ENCODE measurements at places on chromosomes 2 and 18.

GRCh38 chr2:239461291-239462190 is 60.7 kb upstream of the HDAC4 start:
- DNase-seq = no peak

GRCh38 chr2:184270660-184271059 is 327.7 kb upstream of the ZNF804A start:
- DNase-seq = no peak

DNA sequence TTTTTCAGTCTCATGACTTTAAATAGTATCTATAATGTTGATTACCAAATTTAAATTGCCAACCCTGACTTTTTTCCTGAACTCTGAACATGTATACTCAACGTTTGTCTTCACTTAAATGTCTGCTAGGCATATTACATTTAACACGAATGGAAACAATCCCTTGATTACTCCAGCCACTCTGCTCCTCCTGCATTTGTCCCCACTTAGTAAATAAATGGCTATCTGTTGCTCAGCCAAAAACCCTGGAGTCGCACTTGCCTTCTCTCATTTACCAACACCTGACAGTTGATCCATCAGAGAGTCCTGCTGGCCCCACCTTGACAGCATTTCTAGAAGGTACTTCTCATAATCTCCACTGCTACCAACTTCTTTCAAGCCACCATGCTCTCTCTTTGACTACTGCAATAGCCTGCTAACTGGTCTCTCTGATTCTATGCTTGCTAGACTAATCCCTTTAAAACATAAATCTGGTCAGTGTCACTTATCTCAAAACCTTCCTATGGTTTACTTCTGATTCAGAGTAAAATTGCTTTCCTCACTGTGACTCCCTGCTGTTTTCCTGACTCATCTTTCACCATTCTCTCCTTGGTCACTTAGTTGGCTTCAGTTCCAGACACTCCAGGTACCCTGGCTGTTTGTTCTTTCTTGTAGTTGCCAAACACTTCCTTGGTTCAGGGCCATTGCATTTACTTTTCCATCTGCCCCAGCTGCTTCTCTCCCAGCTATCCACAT is 31.9 kb downstream of the SPAG16 start:
- no peak for DNase-seq

- no peak for DNase-seq
Measured at GRCh38 chr2:157345647-157346389, 20.2 kb upstream of the ERMN start.

- peak; percentile 71 for DNase-seq
Measured at GRCh38 chr2:148021059-148021861, at the start of gene MBD5. MBD5 (plus strand) TSS chr2:148021091.

DNA sequence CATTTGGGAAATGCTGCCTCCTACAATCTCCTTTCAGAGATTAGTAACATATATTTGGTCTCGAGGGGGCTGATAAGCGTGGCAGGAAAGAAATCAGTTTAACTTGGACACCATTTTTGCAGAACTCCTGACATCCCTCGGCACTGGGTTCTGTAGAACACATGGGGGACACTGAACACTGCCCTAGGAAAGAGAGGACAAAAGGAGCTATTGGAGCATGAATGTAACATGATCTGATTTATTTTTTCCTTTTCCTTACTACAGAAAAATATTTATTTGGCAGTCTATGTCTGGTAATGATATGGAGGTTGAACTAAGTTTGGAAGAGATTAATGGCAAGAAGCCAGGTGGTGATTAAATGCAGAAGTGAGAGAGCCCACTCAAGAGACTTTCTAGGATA is 153.8 kb downstream of the AFF3 start:
- no peak for DNase-seq

- no peak for DNase-seq
Measured at GRCh38 chr2:6993936-6994335, 76.7 kb downstream of the RNF144A start.

DNA sequence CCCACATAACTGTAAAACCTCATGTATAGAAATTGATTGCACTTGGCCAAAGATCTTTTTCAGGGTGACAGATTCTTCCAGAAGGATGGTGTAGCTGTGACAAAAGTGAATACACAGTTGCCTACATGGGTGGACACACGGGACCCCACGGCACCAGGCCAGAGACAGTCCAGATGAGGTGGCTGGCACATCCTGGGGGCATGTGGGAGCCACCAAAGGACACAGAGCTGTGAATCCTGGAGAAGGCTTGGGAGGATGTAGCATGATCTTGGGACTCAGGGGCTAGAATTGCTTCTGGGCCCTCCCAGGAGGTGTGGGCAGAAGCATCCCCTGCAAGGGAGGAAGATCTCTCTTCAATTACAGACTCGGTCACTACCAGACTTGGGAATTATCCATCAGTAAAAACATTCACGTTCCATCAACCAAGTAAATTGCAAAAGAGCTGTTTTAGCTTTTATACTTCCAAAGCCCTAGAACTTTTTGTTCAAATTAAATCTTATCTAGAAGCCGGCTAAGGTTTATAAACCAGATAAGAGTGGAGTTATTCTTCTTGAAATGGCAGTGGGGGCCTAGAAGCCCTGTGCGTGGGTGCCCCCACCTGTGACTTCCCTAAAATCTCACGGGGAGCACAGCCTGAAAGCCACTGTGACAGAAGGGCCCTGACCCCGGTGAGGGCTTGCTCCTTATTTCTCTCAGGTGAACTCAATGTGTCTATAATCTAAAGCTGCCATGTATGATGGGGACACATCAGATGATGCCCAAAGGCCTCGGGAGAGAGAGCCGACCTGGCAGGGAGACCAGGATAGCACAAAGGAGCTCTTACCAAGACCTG is 81.7 kb downstream of the SEPTIN10 start:
- no peak for DNase-seq

DNA sequence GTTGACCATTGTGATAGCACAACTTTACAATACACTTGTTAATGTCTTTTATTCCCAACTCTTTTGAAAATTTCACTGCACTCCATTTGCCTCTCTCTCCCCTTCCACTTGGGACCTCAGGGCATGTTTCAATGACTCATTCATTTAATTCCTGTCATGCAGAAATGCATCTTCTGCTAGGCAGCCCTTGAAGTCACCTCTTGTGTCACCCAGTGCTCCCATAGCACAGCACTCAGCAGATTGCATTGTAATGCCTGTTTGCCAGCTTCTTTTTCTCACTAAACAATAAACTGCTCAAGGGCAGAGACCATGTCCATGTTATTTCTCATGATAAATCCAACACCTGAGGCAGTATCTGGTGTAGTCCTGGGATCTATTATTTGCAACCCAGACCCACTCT is 85.9 kb upstream of the ACSL3 start:
- DNase-seq = no peak

DNA sequence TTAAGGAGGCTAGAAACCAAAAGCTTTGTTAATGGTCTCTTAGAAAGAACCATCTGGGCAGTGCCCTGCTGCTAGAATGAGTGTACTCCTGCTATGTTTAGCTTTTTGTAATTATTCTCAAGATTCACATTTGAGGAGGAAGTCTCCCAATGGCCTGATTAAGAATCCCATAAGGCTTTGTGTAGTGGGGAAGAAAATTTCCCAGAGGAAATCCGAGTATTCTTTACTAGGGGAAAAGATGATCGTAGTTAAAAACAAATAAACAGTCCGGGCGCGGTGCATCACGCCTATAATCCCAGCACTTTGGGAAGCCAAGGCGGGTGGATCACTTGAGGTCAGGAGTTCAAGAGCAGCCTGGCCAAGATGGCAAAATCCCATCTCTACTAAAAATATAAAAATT is 117.9 kb downstream of the PTRHD1 start:
- no peak for DNase-seq

DNA sequence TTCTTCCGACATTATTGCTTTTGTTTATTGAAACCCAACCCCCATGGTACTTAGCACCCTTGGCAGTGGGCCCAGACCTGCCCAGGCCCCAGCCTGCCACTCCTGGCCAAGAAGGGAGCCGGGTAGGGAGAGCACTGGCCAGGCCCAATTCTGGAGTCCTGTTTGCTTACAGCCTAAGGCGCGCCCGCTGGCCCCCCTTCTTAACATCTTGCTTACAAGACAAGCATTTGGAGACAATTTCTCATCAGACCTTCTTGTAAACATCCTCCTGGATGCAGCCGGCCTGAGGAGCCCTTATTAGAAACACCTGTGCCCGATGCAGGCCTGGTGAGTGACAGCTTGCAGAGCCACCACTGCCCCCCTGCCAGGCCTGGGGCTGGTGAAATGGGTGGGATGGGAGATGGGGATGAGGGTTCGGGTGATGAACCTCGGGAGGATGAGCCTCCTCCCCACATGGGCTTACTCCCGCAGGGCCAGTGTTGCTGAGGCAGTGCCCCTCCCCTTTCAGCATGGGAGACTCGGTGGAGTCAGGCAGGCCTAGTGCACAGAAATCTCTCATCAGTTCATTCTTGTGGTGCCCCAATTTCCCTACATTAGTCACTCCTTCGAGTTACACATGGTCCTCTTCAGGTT is 217.5 kb downstream of the CYP26B1 start:
- DNase-seq = no peak

DNA sequence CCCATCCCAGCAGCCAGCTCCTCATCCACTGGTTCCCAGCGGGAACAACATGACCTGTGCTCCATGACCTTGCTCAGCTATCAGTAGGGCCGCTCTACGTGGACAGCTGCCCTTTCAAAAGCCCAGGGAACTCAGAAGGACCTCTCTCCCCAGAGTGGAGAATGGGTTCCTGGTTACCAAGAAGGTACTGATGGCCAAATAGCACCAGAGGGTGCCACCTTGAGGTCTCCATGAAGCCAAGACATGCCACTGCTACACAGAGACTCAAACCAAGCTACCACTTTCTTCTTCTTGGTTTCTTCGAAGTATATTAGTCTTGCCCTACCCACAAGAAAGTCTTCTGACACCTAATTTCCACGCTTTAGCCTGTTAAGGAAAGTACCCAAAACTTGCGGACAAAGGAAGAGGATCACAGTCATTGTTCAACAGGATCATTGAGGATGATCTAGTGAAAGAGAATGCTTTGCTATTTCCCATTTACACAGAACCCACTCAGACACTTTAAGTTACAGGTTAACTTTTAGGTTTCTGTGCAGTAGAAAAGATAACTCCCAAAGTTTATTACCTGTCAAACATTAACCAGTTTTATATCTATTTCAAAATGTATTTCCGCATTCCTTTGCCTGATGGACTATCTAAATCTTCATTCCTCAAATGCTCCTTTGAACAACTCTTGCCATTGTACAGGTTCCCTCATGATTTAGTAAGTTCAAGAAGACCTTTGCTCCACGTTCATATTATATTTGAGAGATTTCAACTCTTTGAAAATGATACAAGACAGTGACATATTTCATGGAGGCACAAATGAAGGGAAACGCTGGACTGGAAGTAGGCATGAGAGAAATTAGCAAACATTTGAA is 102.2 kb downstream of the ALPK2 start:
- no peak for DNase-seq

- no peak for DNase-seq
Measured at GRCh38 chr2:102387763-102388546, 32.4 kb downstream of the IL18R1 start.

DNA sequence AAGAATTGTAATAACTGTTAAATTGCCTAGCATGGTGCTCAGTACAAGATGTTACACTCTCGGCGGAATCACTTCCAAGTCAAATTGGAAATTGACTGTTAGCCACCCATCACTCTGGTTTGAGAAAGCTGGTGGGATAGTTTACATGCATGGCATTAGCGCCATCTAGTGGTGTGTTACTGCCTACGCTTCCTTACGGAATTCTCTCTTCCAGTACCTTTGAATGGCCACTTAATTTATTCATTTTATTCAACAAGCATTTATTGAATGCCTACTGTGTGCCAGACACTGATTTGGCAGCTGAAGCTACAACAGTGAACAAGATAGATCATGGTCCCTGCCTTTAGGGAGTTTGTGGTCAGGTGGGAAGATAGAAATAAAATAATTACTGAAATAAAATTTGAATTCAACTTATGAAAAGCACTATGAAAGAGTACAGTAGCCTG is 171.2 kb downstream of the TMEM247 start:
- peak; percentile 88 for DNase-seq

DNA sequence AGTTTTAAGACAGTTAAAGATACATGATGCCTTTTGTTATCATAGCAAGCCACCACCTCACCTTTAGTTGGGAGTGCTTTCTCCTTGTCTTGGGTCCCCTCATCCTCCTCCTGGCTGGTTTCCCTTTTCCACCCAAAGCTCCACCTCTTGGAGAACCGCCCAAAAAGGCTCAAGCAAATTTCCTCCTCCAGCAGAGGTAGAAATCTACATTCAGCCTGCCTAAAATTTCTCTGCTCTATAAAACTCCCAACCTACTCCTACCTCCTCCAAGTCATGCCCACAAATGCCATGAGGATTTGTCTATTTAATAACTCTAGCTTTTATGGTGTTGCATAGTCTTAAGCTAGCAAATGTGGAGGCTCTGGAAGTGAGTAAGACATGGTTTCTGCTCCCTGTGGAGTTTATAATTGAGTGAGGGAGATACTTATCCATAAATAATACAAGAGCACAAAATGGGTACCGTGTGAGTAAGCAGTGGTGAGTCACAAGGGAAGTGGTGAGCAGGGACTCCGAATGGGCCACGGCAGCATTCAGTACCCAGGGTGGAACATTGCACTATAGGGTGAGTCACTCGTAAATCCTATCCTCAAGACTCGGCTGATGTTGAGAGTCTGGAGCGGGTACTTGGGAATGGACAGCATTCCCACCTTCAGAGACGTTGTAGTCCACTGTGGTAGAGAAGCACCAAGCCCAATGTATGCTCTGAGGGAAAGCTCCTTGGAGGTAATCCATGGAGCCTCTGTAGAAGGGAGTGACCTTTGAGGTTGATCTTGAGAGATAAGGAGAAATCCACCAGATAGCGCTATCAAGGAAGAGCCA is 146.3 kb downstream of the RTN4 start:
- DNase-seq = no peak

- DNase-seq = no peak
Measured at GRCh38 chr2:64243081-64244036, 99.1 kb upstream of the PELI1 start.

DNA sequence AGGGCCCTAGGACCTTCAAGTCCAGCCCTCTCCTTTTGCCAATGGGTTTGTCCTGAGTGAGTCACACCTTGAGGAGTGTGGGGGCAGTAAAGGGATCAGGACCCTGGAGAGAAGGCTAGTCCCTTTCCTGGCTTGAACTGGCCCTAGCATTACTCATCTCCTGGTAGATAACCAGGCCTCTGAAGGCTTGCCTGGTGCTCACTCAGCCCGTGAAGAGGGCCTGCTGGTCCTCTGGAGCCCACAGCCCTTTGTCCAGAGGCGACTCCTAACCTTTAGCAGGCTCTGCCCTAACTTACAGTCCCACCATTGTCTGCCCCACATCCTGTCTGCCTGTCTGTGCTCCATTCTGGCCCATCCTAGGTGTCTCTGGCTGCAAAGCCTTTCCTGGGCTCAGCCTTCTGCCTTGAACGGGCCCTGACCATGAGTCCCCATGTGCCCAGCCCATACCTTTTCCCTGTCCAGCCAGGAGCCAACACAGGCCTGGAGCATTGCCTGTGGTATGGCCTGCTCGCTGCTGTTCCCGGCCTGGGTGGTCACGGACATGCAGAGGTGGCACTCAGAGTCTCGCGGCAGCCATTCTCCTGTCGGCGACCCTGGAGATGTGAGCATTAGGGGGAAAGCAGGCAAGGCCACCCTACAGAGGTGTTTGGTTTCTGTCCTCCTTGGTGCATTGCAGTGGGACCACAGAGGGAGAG is 5.0 kb downstream of the SFTPB start:
- no peak for DNase-seq

- DNase-seq = no peak
Measured at GRCh38 chr2:237230355-237230754, 144.7 kb downstream of the COPS8 start.

GRCh38 chr18:38606841-38607240 is 1041.2 kb upstream of the CELF4 start:
- DNase-seq = no peak

Data from OCI-LY7 (cell line).